ENCODE measurements at places on chromosomes 6 and 20.

DNA sequence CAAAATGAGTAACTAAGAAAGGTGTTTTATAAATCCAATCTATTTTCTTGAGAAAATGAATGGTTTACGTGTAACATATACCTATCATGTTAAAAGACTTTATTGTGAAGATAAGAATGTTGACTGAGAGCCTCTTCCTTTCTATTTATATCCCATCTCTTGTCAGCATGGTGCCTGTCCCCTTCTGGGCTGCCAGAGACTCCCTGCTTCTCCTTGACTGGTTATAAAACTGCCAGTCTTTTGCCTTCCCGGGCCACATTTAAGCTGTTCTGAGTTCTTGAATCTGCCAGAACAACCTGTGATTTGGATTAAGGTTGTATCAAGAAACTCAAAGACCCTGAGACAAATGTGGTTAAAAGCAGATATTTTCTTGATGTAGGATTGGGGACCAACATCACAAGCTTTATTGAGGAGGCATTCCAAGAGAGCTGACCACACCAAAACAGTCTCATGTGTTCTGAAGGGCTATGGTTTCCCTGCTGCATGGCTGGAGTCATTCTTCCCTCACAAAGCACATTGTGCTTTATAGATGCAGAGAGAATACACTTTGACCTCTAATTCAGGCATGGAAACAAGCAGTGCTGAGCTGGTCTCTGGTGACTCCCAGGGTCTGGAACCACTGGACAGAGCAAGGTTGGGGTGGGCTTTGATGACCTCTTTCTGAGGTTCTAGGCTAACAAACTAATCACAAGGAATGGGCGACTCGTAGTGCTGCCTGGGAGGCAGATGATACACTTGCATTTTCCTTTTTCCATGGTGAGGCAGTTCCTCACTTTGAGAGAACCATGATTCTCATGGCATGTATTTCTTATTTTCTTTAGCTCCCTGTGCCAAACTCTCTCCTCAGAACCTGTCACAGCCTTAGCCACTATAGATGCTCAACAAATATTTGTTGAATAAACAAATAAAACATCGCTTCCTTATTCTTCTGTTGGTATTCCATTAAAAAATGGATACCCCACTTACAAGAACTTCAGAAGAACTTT, 205.0 kb upstream of the PREP start:
- DNase-seq = no peak

- DNase-seq = peak; percentile 85
Observed at GRCh38 chr6:15399641-15400470, 154.0 kb downstream of the JARID2 start.

DNA sequence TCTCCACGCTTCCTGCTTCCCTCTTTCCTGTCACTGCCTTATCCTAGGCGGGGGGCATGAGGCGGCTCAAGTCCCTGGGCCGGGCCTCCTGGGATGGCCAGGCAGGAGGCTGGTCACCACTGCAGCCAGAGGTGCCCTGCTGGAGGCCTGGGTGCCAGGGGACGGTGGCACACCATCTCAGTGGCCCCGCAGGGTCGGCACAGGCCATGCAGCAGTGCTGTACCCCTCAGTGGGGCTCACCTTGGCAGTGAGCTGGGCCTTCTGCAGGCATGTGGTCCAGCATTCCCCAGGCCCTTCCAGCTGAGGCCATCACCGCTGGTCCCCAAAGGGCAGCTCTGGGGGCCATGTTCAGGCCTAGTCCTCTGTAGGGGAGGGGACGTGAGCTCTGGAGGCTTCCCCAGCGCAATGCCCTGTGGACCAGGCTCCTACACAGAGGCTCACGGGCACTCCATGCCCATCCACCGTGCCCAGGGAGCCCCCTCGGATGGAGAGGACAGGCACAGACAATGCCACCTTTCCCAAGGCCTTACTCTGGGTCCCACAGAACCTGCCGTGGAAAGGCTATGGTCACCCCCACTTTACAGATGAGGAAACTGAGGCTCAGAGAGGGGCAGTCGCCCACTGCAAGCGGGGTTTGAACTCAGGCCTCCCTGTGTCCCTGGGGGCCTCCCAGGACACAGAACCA, 123.8 kb downstream of the TAF4 start:
- DNase-seq = no peak

DNA sequence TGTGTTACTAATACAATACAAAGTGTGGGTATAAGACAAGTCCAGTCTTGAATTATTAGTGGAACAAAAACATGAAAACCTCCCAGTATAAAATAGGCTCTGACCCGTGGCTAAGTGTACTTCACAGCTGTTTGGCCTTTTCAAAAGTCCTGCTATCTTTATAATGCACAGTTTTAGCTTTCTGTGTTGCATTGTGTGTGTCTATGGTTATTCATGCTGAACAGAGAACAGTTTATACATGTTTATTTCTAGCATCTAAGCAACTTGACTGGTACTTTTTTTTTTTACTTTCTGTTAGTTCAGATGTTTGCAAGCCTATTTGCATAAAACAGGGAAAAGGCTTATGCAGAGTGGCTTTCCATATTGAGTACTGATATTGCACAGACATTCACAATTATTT, 119.2 kb upstream of the CCN2 start:
- DNase-seq = no peak

- no peak for DNase-seq
Observed at GRCh38 chr6:110813338-110814101, 1.7 kb downstream of the CDK19 start.

DNA sequence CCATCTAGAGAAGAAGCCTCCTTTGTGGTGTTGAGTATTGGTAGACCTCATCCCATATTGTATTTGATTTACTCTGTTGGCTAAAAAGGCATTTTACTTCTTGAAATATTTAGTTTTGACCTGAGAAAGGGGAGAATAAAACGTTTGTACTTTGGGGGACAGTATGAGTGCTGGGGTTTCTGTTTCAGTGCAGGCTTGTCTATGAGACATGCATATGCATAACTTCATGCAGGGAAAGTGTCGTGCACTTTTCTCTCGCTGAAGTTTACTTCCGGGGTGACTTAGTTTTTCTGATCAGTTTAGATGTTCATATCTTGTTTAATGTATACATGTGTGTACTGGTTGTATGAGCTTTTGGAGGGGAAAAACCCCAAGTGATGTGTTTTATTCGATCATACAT, 59.5 kb downstream of the UTRN start:
- no peak for DNase-seq

DNA sequence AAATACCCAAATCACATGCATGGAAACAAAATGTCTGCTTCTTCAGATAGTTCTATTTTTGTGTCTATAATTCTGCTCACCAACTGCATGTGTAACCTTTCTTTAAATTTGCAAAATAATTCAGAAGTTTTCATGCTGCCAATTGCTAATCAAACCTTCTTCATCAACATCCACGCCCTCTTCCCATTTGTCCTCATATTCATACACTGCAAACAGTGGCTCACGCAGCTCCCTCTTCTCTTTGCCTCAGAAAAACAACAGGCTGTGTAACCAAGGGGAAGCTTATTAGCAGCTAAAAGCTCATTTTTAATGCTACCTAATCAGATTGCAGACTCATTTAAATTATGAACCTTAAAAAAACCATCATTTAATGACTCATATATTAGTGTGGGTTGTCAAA, 555.0 kb upstream of the EPHA7 start:
- no peak for DNase-seq

Measured in MG63 (cell line).